ENCODE measurements at places on chromosomes 7 and 10.

- DNase-seq = no peak
These were observed 37.3 kb downstream of the DNAH11 start for GRCh38 chr7:21580073-21580521.

DNA sequence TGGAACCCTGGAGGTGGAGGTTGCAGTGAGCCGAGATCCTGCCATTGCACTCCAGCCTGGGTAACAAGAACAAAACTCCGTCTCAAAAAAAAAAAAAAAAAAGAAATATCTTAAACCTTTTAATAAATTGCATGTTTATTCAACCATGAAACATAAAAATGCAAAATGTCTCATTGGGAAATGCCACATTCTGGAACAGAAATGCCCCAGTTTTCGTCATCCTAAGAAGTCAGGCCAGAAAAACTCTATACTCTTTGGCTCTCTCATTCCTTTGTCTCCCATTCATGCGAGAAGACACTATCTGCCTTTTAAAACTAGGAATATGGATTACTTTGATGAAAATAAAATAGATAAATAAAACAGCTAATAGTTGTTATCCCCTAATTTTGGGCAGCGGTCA lies 21.5 kb upstream of the ABLIM1 start:
- no peak for DNase-seq

GRCh38 chr7:81627536-81628287 lies 142.1 kb downstream of the HGF start:
- no peak for DNase-seq

DNA sequence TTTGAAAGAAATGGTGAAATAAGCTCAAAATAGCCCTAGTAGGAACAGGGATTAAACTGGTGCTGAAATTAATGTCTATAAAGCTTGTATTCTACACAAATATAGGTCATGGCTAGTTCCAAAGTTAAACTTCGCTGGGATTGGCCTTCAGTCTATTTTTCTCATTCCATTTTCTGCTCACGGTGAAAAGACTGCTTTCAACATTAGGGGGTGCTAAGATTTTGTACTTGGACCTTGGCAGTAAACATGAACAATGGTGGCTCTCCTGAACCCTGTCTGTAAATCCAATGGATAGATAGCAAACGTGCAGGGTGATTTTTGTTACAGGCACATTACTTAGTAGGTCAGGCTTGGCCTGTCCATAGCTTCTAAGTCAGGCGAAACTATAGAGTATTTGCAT lies 36.0 kb upstream of the RSU1 start:
- no peak for DNase-seq

DNA sequence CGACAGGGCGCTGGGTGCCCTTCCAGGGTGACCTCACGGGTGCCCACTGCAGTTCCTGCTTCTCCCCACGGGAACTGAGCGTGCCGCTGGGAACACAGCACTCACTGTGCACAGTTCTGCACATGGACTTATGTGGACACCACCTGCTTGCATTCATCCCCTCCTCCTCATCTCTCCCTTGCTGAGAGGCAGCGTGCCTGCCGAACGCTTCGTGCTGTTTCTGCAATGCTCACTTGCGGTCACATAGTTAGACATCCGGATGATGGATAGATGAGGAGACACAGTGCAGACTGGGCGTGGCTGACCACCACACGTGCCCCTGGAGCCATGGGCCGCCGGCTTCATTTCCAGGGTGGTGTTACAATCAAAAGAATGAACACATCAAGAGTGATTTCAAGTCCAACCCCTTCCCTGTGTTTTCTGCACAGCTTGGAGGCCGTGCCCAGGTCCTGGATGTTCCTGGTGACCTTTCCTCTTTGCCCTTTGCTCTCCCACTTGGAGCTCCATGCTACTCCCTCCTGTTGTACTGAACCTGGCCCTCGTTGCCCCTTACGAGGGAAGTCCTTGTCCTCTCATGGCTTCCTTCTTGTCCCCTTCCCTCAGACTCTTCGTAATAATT lies 119.4 kb downstream of the VIPR2 start:
- no peak for DNase-seq

DNA sequence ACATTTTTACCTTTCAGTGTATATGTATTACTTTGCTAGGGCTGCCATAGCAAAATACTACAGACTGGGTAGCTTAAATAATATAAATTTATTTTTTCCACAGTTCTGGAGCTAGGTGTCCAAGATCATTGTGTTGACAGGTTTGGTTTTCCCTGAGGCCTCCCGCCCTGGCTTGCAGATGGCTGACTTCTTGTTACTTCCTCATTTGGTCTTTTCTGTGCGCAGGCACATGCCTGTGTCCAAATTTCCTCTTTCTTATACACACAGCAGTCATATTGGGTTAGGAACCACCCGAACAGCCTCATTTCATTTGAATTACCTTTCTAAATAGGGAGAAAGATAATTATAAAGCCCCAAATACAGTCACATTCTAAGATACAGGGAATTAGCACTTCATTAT lies 521.6 kb upstream of the SORCS1 start:
- no peak for DNase-seq

All from activated gamma-delta T cell treated with anti-CD3 and anti-CD28 coated beads, Interleukin-2, amount 50 U/mL, for 16 hours (primary cell).